HL-60 (cell line): ENCODE measurements at places on chromosomes 11 and 22.

DNA sequence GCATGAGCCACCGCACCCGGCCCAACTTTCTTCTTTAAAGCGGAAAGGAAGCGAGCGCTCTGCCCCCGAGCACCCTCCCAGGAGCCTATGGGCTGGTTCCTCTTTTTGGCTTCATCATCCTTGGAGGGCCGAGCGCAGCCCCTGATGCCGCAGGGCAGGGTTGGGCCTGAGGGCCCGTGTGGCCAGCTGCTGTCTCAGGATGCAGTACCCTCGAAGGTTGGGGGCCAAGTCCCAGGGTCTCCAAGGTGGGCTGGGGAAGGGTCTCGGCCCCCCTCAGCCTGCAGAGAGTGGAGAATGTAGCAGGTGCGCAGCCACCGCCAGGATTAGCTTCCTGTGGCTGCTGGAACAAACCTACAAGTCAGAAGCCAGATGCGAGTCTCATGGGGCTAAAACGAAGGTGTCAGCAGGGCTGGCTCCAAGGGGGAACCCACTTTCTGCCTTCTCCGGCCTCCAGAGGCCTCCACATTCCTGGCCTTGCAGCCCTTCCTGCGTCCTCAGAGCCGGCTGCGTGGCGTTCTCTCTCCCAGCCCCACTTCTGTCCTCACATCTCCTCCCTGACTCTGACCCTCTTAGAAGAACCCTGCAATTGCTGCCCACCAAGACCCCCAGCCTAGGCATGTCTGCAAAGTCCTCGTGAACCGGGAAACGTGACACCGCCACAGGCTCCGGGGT is 2.9 kb downstream of the PANX2 start:
- DNase-seq: peak; percentile 74

DNA sequence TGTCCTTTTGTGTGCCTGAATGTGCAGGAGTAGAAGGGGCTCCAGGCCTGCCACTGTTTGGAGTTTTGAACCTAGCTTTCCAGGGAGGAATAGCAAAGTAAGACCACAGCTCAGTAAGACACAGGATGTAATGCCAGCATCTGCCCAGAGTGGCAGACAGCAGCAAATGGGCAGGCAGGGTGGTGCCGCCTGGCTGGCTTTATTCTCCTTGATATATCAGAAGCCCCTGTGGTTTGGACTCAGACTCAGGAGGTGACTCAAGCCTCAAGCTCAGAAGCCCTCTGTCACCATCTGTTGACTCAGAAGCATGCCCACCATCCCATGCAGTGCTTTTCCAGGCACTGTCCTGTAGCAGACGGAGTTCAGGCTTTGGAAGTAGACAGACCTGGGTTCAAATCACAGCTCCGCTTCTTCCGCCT is 72.7 kb upstream of the TTC12 start:
- DNase-seq: no peak

DNA sequence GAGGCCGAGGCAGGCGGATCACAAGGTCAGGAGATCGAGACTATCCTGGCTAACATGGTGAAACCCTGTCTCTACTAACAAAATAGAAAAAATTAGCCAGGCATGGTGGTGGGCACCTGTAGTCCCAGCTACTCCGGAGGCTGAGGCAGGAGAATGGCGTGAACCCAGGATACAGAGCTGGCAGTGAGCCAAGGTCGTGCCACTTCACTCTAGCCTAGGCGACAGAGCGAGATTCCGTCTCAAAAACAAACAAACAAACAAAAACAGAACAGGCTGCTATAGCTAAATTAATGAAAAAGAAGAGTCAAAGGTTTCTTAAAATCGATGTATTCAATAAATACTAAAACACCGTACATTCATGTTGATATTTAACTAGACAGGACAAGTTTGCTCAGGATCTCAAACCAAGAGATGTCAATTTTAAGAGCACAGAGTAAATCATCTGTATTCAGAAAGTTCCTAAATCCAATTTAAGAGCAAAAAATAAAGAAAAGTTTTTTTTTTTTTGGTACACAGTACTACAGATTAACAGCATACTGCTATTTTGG is 59.9 kb downstream of the NUP98 start:
- no peak for DNase-seq

- no peak for DNase-seq
Observed at GRCh38 chr22:38566726-38567504, 3.1 kb downstream of the DMC1 start.

DNA sequence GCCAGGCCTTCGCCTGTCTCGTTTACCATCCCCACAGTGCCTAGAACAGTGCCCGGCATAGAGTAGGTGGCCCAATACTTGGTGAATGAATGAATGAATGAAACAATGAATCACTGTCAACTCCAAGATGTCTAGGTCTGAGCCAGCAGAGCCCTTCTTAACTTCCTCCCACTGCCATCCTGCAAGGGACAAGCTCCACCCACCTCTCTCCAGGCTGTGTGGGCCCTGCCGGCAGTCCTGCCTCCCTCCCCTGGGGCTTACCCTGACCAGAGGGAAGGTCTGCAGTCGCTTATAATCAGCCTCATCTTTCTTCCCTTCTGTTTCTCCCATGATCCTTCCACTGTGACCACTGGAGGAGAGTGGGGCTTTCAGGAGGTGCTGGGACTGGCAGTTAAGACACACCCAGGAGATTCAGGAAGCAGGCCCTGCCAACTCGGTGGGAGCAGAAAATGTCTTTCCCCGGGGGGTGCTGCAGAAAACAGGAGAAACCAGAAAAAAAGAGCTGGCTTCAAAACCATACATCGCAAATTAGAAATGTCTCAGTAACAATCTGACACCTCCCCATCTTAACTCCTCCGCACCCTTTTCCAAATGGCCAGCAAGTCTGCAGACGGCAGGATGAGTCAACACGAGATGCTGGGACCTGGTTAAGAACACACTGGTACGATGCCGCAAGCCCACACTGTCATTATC is 11.4 kb downstream of the DNAL4 start:
- DNase-seq: peak; percentile 39

- DNase-seq: no peak
Observed at GRCh38 chr11:117220568-117220967, 11.3 kb downstream of the PCSK7 start.

GRCh38 chr22:40001800-40002577 is 7.2 kb downstream of the FAM83F start:
- no peak for DNase-seq

GRCh38 chr22:30867746-30868662 is 100.6 kb downstream of the MORC2 start:
- no peak for DNase-seq

DNA sequence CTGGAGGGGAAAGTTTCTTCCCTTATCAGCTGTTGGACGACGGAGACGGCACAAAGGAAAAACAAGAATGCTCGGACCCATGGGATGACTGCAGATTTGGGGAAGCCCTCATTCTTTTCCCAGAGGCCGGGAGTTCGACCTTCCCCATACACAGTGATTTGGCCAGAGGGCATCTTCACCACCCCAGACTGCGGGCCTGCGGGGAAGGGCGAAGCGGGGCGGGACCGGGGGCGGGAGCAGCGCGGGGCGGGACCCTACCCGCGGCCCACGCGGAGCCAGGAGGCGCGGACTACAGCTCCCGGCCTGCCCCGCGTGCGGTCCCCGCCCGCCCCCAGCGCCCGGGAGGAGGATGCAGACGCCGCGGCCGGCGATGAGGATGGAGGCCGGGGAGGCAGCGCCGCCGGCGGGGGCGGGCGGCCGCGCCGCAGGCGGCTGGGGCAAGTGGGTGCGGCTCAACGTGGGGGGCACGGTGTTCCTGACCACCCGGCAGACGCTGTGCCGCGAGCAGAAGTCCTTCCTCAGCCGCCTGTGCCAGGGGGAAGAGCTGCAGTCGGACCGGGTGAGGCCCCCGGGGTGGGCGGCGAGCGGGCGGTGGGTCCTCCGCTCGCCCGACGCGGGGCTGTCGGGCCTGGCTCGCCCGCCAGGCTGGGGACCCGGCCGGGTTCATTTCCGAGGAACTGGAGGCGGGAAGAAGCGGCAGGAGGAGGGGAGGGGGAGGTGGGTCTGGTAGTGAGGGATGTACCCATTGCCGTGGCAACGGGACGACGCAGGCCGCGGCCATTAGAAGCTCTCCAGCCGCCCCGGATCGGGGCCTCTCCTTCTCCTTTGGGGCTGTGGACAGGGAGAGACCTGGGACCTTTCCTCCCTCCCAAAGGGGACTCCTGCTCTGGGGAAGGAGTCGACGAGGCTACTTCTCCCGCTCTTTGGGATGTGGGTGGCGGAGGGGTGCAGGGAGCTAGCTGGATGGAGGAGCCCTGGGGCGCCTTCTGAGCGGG is at the start of gene KCTD17:
Gene KCTD17, plus strand, starts transcription at position 352 of the 995 bp plus-strand sequence. Its CDS starts 19 bp downstream, at position 371.
- DNase-seq: peak; percentile 62

GRCh38 chr11:118629761-118630661 is 22.6 kb downstream of the PHLDB1 start:
- no peak for DNase-seq

DNA sequence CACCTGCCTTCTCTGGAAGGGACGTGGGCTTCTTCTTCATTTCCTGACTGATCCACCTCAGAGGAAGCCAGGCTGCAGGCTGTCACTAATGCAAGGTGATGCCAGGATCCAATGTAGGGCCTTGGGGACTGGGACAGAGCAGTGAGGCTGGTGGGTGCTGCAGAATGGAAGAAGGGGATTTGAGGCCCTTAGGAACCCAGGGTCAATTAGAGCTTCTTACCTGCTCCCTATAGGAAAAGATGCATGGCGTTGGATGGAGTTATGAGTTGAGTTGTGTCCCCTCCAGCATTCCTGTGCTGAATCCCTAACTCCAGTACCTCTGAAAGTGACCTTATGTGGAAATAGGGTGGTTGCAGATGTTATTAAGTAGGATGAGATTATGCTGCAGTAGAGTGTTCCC is 190.4 kb downstream of the MIAT start:
- DNase-seq: no peak

DNA sequence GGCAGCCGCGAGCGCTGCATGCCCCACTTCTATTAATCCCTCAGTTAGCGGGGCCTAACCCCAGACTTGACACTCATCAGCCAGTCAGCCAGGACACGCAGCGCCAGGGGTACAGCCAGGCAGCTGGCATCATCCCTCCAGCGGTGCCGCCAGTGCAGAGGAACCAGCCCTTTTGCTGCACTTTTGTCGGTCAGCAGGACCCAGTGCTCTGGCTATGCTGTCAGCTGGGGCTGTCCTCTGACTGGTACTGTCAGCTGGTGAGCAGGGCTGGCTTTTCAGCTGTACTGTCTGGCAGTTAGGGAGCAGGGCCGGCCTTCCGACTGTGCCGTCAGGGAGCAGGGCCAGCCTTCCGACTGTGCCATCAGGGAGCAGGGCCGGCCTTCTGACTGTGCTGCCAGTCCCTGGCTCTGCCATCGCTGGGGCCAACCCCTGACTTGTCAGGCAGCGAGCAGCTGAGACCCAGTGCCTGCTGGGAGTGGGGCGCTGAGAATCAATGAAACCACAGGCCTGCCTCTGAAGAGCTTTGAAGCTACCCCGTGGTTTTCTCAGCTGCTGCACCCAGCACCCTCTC is 115.4 kb downstream of the KIAA1671 start:
- DNase-seq: no peak

DNA sequence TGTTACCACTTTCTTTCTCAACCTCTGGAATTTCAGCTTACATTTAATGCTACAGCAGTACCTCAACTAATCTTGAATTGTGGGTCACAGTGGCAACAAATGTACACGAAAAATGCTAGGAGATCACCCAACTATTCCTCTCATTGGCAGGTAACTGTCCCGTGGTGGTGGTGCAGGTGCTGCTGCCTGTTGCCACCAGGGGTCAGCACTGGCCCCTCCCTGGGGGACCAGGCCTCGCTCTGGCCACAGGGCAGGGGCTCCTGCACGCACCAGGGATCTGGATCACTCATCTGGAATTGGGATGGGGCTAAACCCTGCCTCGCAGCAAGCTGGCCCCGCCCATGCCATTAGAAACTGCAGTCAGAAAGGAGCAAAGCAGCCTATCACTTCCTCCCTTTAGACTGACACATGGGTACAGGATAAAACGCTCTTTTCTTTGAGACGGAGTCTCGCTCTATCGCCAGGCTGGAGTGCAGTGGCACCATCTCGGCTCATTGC is 6.9 kb upstream of the POLDIP3 start:
- no peak for DNase-seq

- no peak for DNase-seq
Observed at GRCh38 chr11:13907678-13908077, 54.8 kb upstream of the SPON1 start.

GRCh38 chr11:34570584-34570983 is 50.3 kb upstream of the EHF start:
- no peak for DNase-seq

- DNase-seq: no peak
Observed at GRCh38 chr11:1168721-1169161, 11.0 kb downstream of the MUC5AC start.

DNA sequence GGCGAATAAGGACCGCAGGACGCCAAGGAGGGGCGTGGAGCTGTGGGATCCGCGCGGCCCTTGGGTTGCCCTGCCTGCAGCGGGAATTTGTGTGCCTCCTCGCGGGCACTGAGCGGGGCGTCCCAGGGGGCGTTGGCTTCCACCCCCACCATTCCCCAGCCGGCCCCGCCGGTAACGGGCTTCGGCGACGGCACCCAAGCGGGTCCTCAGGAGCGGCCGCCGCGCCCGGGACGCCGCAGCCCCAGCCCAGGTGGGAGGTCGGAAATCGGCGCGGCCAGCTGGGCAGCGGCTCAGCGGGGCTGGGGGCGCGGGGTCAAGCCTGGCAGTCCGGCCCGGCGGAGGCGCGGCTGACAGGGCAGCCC is 320 bp downstream of the CLTCL1 start:
- peak; percentile 14 for DNase-seq

GRCh38 chr22:23158516-23159290 is 13.4 kb downstream of the RAB36 start:
- no peak for DNase-seq

GRCh38 chr11:1559111-1559951 is 12.7 kb downstream of the DUSP8 start:
- no peak for DNase-seq

DNA sequence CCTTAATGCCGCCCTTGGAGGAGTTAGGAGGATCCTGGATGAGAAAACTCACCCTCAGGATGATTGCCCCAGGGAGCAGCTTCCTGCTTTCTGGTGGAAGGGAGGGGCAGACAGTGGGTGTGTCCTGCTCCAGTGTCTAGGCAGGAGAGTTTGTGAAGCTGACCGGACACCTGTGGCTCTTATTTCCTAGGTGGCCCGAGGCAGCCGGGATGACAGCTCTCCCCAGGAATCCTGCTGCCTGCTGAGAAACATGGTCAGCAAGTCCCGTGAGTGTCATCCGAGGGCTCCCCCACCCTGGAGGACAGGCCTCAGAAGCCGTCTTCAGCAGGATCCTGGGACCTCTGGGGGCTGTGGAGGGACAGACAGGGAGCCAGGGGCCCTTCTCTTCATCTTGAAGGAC is 50.4 kb downstream of the ST3GAL4 start:
- no peak for DNase-seq

- DNase-seq: no peak
Observed at GRCh38 chr22:46851311-46851710, 88.9 kb downstream of the TBC1D22A start.

GRCh38 chr11:124482362-124483147 is 37.1 kb upstream of the OR8B8 start:
- DNase-seq: no peak

DNA sequence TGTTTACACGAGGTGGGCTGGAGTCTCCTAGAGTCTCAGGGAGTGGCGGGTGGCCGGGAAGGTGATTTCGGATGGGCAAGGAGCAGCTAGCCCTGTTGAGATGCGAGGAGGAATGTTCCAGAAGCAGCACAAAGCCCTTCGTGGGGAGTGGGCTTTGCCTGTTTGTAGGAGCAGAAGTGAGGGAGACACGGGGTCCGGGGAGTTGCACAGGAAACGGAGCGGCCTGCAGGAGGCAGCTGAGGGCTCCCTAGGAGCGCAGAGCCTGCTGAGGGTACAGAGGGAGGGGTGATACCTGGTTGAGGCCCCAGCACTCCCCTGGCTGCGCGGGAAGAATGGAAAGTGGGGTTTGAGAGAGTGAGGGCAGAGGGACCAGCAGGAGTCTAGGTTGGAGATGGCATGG is 847.2 kb downstream of the TBC1D22A start:
- no peak for DNase-seq
